ENCODE measurements at places on chromosomes 7 and 10.

DNA sequence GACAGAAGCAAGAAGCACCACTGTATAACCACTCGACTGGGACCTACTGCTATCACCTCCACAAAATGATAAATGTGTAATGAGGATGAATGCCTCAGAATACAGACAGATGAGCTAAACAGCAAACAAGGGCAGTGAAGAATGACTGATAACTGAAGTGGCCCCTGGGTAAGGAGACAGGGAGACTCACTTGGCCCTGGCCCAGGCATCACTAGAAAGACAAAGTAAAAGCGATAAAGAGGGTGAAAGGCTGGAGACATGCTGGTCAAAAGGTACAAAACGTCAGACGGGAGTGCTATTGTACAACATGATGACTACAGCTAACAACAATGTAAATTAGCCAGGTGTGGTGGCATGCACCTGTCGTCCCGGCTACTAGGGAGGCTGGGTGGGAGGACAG is 27.8 kb upstream of the APBB1IP start:
- DNase-seq = no peak

- no peak for DNase-seq
These were observed 535.2 kb downstream of the PHTF2 start for GRCh38 chr7:78333530-78334425.

GRCh38 chr10:105855791-105856190 is 1214.7 kb downstream of the SORCS3 start:
- DNase-seq = no peak

- peak; percentile 30 for DNase-seq
These were observed 150.4 kb downstream of the SFMBT2 start for GRCh38 chr10:7260412-7260900.

GRCh38 chr7:91668217-91668616 is 212.3 kb downstream of the MTERF1 start:
- DNase-seq = no peak

DNA sequence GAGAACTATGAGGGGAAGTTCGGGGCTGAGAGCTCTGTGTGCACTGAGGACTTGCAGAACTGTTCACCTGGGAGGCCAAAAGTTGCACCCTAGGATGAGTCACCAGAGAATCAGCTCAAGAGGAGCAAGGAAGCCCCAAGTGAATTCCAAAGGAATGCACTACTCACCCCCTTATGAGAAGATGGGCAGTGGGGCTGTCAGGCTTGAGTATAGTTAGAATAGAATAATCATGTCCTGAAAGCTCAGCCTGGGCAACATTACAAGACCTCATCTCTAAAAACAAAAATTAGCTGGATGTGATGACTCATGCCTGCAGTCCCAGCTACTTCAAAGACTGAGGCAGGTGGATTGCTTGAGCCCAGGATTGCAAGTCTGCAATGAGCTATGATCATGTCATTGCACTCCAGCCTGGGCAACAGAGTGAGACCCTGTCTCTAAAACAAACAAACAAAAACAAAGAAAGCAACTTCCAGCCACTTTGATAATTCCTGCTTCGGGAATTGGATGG is 30.0 kb downstream of the MAP3K8 start:
- no peak for DNase-seq

DNA sequence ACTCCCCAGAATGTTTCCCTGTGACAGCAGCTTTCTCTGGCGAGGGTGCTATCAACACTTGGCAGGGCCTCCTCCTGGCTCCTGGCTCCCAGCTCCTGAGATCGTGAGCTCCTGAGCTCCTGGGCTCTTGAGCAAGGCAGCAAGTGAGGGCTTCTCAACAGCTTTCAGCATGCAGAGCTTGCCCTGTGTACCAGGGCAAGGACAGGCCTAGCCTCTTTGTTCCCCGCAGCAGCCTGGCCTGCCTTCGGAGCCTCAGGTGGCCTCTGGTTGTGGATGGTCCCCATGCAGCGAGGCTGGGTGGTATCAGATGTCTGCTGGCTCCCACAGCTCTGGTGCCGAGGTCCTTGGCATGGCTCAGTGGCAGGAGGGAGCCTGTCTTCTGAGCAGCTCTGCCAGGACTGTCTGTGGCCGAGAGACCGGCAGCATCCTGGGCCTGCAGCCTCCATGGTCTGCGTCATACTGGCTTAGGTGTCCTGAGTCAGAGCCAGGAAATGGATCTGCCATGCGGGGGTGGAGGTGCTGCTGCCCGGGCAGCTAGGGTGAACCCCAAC is 44.2 kb downstream of the ZMIZ1 start:
- DNase-seq = no peak

DNA sequence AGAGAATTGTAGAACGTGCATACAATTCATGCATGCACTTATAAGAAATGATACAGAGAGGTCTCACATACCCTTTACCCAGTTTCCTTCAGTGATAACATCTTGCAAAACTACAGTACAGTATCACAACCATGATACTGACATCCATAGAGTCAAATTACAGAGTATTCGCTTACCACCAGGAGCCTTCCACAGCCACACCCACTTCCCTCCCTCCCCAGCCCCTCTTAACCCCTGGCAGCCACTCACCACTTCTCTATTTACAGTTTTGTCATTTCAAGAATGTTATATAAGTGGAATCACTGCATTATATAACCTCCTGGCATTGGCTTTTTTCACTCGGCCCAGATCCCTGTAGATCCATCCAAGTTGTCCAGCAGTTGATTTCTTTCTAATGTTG is 143.8 kb downstream of the ZNF248 start:
- DNase-seq = no peak

- DNase-seq = no peak
These were observed 436.0 kb downstream of the PAXIP1 start for GRCh38 chr7:154566877-154567276.

GRCh38 chr7:80147543-80148391 is 13.1 kb downstream of the GNAI1 start:
- no peak for DNase-seq

- no peak for DNase-seq
These were observed 7.3 kb downstream of the POLL start for GRCh38 chr10:101580486-101581399.

DNA sequence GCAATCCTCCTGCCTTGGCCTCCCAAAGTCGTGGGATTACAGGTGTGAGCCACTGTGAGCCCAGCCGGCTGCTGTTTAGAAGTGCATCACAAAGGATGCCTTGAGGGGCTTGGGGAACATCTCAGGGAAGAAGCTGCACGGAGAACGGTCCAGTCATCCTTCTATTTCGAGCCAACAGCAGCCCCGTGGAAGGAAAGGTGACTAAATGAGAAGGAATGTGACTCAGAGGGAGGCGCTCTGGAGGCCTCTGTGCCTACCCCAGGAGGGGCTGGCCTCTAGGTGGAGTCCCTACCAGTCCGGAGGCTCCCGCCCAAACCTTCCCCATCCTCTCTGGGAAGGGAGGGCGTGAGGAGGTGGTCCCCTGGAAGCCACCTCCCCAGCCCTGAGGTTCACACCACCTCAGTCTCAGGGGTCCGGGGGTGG is 76.2 kb downstream of the CTBP2 start:
- no peak for DNase-seq

DNA sequence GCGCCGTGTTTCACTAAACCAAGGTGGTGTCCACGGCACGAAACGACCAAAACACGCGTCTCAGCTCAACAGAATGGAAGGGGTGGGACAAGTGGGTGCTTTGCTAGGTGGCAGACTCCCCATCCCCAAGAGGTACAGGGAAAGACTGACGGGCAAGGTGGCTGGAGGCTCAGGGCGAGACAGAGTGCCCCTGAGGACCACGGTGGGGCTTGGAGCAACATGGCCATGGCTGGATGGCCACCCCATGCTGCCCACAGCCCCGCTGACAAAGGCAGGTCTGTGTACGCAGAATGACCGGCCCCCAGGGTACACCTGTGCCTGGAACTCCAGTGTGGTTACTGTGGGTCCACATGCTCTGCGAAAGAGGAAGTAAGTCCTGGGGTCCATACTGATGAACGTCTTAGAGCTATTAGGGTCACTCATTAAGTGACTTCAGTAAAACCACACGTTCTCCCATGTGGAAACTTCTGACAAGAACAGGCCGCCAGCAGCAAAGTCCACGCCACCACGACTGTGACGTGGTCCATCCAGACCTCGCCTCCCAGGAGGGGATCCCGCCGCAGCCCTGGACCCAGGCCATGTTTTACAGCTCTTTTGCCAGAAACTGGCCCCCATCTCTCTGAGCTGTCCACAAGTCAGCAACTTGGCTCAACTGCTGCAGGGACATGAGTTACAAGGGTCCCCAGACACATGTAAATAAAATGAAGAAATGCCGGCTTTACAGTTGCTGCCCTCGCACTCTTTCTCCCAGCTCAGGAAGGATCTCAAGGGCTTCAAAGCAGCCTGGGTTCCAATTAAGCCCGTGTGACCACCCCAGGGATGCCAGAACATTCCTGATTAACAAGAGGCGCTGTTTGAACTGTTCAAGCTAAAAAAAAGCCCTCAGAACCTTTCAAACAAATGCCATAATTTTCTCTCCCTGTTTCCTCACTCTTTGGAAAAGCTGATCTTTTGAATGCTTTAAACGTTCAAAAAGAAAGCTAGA is 66.8 kb downstream of the MAD1L1 start:
- no peak for DNase-seq

All from naive thymus-derived CD8-positive, alpha-beta T cell (primary cell).